Fibroblast of villous mesenchyme (primary cell): ENCODE measurements at places on chromosomes 12 and 14. TPM values are rescaled to one million over a fixed set of nuclear protein-coding genes. Genes with fewer than 3 reads are reported as not detected.

DNA sequence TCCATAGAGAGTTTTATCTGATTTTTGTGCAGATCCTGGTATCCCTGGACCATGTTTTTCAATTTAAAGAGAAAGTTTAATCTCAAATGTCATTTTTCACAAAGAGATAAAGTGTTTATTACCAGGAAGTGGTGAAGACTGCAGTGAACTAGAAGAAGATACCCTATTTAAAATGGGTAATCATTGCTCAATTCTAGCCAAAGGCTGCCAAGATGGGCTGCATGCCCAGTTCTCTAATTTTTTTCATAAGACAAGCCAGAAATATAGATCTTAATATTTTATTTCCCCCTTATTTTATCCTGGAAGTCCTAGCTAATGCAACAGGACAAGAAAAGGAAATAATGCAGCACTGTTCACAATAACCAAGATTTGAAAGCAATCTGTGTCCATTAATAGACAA, 343.5 kb downstream of the PCNX1 start:
- peak; percentile 80 for DNase-seq

ALG10 gene
- 9.1 and 9.3 TPM in 2 replicates for total RNA-seq

DNA sequence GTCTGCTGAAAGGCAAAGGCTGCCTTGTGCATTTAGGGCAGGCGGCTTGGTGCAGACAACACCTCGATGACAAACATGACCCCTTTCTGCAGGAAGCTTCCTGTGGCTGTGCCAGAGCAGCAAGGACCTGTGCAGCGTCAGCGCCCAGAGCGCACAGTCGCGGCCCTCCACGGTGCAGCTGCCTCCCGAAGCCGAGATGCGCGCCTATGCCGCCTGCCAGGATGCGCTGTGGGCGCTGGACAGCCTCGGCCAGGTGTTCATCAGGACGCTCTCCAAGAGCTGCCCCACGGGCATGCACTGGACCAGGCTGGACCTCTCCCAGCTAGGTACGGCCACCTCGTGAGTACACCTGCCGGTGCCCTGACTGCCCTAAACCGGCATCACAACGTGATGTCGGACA, 57.3 kb downstream of the ANKRD9 start:
- no peak for DNase-seq

DNA sequence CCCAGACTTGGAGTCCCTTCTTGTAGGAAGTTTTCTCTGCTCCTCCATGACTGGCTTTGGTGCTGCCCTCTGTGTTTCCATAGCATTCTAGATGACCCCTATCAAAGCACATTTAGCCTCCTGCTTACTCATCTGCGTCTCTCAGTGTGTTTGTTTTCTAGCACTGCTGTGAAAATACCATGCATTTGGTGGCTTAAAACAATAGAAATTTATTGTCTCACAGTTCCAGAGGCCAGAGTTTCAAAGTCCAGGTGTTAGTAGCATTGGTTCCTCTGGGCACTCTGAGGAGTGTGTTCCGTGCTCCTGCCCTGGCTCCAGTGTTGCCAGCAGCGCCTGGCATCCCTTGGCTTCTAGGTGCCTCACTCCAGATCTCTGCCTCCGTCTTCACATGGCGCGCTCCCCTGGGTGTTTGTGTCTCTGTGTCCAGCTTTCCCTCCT, 86.1 kb downstream of the CACNA1C start:
- DNase-seq, result peak; percentile 6

DNA sequence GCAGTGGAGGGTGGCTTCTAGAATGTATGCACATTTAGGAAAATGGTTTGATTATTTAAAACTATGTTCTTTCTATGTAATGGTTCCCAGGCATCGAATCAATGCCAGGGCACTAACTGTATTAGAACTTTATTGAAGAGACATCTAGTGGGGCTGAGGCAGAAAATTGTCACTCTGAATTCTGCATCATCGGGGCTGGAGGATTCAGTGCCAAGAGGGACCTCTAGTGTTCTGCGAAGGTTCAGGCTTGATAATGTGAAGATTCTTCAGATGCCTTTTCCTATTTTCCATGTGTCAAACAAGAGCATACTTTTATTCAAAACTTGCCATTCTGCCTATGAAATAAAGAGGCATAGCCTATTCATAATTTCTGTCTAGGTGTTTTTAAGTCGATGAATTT, 146.3 kb downstream of the CAND1 start:
- peak; percentile 56 for DNase-seq
